ENCODE measurements at places on chromosomes 16 and 17.

GRCh38 chr17:44023545-44024270, 8.9 kb upstream of the TMEM101 start:
- no peak for DNase-seq

- DNase-seq: no peak
These were observed 952.6 kb upstream of the SOX9 start for GRCh38 chr17:71168053-71168741.

DNA sequence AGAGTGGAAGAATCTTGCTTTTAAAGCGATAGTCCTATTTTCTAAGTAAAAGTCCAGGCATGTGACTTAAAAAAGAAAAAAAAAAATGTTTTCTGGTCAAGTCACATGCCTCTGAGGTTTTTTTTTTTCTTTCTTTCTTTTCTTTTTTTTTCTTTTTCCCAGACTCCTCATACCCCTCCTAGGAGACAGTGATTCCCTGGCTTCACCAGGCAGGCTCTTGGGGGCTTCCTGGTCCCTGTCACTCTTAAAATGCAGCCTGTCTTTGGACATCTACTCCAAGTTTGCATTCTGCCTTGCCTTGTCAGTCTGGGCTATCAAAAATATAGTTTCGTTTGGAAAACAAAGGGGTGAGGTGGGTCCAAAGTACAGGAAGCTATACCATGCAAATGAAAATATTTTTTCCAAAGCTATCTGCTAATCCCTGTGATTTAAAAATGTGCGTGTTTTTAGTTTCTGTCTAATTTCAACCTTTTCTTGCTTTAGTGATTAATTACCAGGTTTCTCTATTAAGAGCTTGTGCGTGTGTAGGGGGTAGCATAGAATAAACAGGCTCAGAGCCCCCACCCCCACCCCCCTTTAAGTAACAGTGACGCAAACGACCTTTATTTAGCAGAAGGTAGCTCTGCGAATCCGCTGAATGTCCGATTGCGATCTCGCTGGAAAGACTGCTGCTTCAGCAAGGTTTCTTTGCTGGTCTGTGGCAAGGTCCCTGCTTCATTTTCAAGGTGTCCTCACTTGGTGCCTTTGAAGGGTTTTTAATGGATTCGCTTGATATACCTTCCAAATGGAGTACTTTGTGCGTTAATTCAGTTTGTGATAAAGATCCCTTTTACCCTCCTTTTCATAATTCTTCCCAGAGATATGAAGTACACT, 510.2 kb downstream of the WWOX start:
- DNase-seq: no peak

DNA sequence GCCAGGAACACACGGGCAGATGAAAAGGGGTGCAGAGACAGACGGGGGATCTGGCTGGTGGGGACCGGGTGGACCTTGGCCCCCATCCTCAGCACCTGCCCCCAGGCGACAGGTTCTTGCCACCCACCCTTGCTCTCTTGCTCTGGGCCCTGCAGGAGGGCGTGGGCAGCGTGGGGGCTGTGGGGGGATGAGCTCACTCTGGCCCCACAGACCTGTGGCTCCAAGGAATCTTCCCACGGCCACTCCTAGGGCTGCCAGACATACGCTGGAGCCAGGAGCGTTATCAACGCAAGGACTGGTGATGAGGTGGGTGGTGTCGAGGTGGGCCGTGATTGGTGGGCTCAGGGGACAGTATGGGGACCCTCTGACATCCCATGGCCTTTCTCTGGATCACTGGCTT, 6.3 kb downstream of the CTRB1 start:
- DNase-seq: no peak

DNA sequence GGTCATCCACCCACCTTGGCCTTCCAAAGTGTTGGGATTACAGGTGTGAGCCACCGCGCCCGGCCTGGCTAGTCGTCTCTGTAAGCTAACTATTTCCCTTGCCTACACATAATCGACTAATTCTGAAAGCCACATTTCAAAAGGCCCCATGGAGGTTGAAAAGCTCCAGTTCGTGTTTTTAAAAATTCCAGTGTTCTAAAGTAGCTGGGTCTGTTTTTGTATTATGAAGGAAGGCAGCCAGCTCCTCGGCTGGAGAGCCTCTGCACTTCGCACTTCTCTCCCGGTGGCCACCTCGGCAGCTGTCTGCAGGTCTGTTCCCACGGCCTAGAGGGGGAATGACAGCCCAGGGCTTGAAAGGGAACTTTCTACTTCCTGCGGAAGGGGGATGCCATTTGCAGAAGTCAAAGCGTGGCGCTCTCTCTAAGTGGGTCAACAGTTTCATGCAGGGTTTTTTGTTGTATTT, 16.9 kb downstream of the HASPIN start:
- no peak for DNase-seq

DNA sequence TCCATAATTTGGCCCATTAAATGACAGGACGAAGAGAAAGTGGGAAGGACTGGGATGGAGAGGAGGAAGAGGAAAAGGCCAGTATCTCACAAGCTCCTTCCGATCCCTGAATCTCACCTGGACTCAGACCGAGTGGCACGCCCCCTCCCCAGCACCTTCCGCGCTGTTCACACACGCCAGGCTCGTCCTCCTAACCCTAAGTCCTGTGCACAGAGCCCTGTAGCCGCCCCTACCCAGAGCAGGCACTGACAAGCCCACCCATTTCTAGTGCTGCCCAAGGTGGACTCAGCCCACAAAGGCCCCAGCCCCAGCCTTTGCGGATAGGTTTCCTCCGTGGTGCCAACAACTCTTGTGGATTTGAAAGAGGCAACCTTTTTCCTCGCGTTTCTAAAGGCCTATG, 9.2 kb downstream of the HS3ST3B1 start:
- no peak for DNase-seq

DNA sequence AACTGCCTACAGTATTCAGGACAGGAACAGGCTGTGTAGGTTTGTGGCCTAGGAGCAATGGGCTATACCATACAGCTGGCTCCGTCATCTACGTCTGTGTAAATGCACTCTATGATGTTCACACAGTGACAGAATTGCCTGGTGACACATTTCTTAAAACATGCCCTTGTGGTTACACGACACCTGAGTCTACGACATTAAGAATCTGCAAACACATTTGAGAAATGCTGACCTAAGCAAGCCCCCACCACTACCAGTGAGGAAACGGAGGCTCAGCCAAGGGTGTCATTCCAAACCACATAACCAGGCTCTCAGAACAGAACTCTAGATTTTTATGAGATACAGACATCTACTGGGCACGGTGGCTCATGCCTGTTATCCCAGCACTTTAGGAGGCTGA, 23.5 kb downstream of the USP36 start:
- no peak for DNase-seq
